ENCODE measurements at places on chromosomes 4 and X.

GRCh38 chrX:46628460-46629371 is 55.2 kb downstream of the CHST7 start:
- no peak for DNase-seq

- no peak for DNase-seq
Measured at GRCh38 chrX:153627675-153628111, 19.3 kb upstream of the DUSP9 start.

- DNase-seq: no peak
Measured at GRCh38 chr4:112170451-112170993, 25.3 kb downstream of the FAM241A start.

DNA sequence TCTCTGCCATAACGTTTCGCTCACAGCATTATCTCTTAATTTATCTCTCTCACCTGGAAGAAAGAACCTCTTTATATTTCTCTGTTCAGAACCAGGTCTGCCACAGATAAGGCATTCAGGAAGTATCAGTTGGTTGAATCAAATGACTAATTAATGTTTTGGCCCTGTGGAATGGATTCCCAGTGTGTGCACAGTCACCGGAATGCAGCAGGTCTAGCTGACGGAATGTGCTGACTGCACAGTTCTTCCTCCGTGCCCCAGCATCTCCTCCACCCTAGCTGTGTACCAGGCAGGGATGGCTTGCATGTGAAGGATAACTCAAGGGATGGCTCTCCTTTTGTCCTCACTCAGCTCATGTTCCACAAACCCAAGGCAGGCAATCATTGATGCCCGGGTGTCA is 141.8 kb upstream of the MSX1 start:
- DNase-seq: no peak

GRCh38 chr4:11549525-11549924 is 120.8 kb upstream of the HS3ST1 start:
- DNase-seq: no peak

- no peak for DNase-seq
Measured at GRCh38 chrX:17499512-17499911, 124.5 kb downstream of the NHS start.

- DNase-seq: no peak
Measured at GRCh38 chr4:3461515-3462291, 1.4 kb upstream of the DOK7 start.

DNA sequence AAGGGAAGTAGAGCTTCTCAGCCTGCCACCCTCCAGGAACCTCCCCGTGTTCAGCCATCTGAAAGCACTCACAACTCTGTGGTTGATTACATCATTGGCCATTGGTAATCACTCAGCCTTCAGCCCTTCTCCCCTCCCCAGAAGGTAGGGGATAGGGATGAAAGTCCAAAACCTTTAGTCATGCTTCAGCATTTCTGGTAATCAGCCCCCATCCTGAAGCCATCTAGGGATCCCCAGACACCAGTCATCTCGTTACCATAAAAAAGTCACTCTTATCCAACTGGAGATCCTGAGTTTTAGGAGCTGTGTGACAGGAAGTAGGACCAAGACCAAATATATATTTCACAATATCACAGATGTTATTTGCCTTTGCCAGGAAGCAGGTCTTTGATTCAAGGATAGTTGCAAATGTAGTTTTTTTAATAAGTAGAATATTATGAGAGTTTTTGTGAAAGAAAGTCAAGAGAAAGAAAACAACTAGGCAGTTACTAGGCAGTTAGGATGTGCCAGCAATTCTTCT is 364.6 kb upstream of the NOCT start:
- DNase-seq: no peak

DNA sequence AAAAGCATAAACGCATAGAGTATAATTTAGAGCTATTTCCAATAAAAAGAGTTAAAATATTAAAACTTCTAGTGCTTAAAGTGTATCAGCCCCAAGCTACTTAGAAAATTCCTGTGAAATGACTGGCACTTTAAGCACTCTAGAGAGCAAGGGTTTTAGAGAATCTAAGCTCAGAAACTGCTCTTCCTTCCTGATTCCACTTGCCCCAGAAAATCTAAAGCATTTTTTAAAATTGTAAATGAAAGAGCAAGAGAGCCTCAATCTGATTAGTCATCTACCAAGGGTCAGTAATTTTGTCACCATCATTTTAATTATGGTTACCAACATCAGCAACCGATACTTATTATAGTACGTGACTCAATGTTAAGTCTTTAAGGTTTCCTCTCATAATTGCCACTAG is 25.0 kb downstream of the CTPS2 start:
- DNase-seq: no peak

DNA sequence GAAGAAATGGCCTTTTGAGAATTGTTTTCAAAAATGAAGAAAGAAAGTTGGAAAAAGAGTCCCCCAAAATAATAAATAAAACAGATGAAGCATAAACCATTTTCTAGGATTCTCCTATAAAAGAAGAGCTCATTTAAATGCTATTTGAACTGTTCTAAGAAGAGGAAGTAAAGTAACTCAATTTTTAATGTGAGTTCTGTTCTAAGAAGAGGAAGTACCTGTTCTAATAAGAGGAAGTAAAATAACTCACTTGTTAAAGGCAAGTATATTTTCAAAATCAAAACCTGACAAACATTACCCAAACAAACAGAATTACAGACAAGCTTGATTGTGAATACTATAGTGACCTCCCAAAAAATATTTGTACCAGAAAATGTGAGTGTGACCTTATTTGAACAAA is 1326.3 kb downstream of the C4orf33 start:
- DNase-seq: no peak

DNA sequence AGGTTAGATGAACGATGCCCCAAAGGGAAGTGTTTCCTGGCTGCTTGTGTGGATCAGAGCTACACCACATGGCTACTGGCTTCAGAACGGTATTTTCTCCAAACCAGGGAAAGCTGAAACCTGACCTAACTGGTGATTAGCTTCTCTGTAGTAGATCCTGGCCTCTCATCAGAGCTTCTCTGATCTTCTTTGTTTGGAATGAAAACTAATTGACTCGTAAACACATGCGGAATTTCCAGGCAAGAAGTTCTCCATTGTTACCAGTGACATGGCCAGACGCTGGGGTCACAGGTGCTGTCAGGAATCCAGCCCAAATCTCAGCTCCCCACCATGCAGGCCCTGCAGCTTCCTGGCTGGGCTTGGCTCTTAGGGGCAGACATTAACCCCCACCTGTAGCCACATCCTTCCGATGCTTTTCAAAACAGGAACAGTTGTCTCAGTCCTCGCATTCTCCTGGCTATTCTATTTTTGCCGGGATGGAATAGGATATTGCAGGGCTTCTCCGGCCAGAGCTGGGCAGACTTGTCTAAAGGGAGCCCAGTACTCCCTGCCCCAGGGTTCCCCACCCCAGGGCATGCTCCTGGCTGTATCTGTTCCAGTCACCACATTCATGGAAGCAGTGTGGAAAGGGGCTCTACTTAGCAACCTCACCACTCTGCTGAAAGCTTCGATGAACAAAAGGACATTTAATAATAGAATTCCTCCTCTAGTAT is 305.4 kb upstream of the F9 start:
- DNase-seq: no peak

GRCh38 chr4:15525080-15525479 is 55.4 kb downstream of the CC2D2A start:
- no peak for DNase-seq

GRCh38 chrX:152843852-152844251 is 13.0 kb downstream of the NSDHL start:
- no peak for DNase-seq

DNA sequence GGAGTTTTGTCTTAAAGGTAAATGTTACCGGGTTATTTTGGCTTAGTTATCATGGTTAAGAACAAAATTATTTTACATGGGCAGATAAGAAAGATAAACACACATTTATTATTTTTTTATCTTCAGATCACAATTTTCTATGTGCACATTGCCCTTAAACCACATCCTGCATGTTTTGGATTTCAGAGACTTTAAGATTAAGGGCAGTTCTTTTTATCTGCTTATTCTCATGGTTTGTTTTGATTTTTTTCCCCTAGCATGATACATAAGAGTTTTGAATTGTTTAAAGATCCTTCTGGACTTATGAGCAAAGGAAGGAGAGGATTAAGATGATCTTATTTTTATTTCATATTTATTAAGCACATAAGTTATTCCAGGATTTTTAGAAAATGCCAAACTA is 190.1 kb upstream of the BMP3 start:
- DNase-seq: no peak

DNA sequence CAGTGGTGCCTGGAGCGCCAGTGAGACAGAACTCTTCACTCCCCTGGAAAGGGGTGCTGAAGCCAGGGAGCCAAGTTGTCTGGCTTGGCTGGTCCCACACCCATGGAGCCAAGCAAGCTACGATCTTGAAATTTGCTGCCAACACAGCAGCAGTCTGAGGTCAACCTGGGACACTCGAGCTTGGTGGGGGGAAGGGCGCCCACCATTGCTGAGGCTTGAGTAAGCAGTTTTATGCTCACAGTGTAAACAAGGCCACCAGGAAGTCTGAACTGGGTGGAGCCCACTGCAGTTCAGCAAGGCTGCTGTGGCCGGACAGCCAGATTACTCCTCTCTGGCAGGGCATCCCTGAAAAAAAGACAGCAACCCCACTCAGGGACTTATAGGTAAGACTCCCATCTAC is 149.5 kb downstream of the EDA2R start:
- no peak for DNase-seq

DNA sequence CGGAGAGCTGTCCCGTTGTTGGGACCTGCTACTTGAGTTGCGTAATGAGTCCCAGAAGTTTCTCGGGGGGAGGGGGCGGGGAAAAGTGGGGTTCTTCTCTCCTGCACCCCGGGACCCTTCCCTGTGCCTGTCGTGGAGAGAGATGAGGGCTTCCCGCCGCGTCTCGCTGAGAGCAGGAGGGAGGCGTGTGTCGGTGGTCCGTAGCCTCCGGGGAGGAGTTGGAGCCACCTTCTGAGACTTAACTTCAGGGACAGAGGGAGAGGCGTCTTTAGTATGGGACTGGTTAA is 698 bp downstream of the AFF1 start:
- peak; percentile 18 for DNase-seq

GRCh38 chr4:151854731-151855130 is 93.9 kb upstream of the GATB start:
- no peak for DNase-seq

GRCh38 chr4:22030307-22030706 is 81.7 kb upstream of the KCNIP4 start:
- no peak for DNase-seq

DNA sequence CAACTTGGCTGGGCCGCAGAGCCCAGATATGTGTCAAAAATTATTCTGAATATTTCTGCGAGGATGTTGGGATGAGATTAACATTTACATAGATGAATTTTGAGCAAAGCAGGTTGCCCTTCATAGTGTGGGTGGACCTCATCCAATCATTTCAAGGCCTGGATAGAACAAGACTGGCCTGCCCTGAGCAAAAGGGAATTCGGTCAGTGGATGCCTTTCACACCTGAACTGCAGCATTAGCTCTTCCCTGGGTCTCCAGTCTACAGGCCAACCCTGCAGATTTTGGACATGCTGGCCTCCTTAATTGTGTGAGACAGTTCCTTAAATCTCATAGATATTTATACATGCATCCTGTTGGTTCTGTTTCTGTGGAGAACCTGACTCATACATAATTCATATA is 32.4 kb upstream of the SLC10A4 start:
- no peak for DNase-seq

DNA sequence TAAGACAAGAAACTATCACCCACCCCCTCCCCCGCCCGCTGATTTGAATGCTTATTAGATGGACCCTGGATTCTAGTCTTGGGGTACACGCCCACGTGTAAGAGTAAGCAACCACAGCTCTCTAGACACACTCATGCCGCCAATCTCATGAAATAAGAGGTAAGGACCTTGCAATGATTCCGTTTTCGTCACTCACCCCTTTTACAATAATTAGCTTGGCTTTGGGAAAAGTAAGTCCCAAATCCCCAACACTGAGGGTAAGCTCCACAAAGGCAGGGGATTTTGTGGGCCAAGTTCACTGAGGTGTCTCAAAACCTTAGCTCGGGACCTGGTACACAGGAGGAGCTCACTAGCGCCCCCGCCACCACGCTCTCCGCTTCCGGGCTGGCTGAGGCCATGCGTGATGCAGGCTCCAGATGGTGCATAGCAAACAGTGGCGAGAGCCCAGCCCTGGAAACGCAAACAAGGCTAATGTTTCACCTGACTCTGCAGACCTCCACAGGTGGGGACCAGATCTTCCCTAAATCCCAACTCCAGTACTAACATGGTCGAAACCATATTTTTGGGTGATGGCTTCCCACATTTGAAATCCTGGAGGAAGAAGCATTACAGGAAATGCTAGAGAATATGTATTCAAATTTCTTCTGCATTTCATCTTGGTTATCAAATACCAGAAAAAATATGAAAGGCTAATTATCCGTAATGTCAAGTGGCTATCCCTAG is 4.1 kb downstream of the PLAC8 start:
- DNase-seq: peak; percentile 87

- DNase-seq: no peak
Measured at GRCh38 chr4:63211375-63211774, 1197.9 kb downstream of the TECRL start.

GRCh38 chr4:14652522-14652921 is 349.8 kb upstream of the CPEB2 start:
- DNase-seq: no peak

DNA sequence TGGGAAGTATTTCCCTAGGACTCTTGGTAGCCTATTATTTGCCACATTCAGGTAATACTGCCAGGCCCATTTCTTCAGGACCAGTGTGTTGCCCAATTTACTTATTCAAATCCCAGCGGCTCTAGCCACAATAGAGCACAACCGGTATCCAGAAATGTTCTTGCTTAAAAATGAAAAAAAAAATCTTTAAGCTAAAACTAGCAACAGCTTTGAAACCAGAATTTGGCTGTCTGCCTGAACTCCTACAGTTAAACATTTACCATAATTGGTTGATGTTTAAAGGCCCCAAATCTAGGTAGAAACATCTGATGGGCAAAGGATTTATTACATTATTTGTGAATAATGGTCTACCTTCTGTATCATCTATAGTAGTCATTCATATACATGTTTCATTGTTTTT is 930 bp upstream of the SLITRK4 start:
- DNase-seq: no peak

- peak; percentile 48 for DNase-seq
Measured at GRCh38 chr4:184409911-184410692, 64.2 kb downstream of the IRF2 start.

DNA sequence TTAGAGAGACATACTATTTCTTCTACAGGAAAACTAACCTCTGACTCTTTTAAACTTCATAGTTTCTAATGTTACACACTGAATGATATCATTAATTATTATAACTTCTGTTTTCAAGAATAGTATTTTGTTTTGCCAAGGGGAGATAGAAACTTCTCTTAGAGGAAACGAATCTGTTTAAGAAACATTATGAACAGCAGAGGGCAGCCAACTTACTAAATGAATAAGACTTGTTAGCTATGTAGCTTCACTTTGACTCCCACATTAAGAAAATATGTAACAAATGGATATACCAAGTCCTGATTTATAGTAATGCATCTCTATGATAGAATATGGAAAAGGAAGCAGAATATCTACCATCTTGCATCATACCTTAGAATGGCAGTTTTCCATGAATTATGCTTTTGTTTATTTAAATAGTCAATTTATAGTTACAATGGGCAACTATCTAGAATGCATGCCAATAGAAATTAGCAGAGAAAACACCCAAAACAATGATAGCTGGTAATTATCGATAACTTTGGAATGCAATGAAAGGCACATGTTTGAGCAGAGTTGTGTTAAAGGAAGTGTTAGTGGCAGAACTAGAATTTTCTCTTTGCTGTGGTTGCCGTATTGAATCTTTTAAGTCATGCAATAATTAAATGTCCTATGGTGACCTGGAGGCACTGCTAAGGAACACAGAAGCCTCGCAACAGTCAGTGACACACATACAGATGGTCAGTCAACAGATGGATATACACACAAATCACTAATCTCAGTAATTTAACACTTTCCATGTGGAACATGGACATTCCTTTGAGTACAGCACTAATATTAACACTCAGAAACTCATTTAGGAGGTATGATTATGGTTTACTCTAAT is 105.7 kb upstream of the PDLIM3 start:
- no peak for DNase-seq
